ENCODE measurements at places on chromosomes 13 and 19.

DNA sequence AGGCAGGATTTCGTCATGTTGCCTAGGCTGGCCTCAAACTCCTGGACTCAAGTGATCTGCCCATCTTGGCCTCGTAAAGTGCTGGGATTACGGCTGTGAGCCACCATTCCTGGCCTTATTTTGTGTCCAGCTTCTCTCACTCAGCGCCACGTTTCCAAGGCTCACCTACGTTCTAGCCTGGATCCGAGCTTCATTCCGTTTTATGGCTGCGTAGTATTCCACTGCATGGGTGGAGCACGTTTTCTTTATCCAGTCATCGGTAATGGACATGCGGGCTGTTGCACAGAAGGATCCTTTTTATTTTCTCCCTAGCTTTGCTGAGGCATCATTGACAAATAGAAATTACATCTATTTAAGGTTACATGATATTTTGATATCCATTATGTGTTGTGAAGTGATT is 16.6 kb downstream of the ADGRL1 start:
- no peak for DNase-seq

- no peak for DNase-seq
Measured at GRCh38 chr19:10881403-10882107, 10.2 kb downstream of the CARM1 start.

- no peak for DNase-seq
Measured at GRCh38 chr13:83730674-83731073, 151.6 kb downstream of the SLITRK1 start.

DNA sequence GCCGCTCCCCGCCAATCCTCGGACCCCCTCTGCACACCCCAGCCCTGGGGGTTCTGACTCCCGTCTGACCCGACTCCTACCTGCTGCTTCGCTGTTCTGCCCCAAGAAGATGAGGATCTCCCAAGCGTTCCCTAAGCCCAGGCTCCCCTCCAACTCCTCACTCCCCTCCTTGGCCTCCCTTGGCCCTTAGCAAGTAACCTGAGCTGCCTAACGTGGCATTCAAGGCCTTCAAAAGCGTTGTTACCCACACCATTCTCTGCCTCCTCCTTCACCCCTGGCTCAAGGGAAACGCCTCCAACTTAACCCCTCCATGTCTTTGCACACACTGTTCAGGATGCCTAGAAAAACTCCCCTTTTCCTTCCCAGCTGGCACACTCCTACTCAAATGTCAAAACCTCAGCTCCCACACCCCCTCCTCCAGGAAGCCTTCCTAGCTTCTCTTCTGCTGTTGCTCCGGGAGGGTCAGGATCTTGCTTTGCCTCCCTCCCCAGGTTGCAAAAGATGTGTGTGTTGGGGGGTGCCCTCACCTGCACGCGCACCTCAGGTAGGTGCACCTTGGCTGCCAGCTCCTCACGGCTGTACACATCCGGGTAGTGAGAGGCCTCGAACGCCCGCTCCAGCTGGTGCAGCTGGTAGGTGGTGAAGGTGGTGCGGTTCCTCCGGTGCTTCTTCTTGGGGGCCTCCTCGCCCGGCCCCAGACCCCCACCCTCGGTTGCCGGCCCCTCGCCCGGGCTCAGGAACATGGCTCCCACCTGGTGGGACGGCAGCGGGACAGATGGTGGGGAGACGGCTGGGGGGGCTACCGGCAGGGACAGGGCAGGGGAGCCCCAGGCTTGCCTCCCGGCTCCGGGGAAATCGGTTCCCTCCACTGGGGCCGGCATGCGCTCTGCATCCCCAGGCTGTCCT is 775 bp downstream of the RAX2 start:
- no peak for DNase-seq
